ENCODE measurements at places on chromosomes 3 and 15.

DNA sequence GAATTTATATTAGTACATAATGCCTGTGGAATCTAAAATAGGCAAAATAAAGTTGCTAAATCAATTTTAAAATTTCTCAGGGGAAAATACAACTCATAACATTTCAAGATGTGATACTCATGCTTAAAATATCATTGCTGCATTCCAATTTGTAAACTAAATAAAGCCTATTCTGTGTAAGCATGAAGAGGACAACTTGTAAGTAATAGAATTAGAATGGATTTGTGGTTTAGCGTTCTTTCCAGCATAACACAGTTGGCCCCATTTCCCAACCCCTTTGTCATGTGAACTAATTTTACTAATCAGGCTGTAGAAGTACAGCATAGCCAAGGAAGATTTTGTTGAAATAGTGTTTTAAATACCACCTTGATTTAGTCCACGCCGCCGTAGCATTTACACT is 437.2 kb downstream of the SI start:
- no peak for DNase-seq

GRCh38 chr15:39979606-39980005 is 45.7 kb downstream of the EIF2AK4 start:
- DNase-seq = no peak

DNA sequence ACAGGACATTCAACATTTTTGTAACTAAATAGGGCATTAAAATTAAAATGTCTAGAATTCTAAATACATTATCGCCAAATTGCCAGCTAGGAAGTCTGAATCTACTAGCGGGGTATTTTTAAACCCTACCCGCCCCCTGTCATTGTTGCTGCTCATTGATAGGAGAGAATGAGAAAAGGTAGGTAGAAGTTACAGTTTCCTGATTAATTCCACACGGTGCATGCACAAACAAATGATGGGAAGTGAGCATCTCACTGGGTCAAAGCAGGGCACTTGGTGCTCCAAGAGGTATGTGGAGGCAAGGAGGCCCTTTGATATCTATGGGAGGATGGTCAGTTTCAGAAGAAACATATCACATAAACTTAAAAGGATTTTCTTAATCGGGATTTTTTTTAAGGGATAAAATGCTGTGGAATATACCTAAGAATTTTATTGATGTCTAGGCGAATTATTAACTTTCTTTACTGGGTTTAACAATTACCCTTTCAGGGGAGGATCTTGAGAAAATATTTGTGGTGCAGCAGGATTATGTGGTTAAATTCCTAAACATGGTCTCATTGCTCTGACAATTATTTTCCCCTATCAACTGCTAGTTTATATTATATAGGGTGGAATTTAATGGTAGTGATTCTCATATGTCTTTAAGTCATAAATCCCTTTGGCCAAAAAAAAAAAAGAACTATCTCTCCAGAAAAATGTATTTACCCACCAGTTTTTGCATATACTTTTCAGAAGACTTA is 236.0 kb upstream of the GOLGA6L4 start:
- no peak for DNase-seq

GRCh38 chr15:93566762-93567161 is 477.8 kb upstream of the RGMA start:
- no peak for DNase-seq

GRCh38 chr15:77706482-77707244 is 74.0 kb upstream of the LINGO1 start:
- no peak for DNase-seq

GRCh38 chr3:149744151-149744550 is 8.1 kb downstream of the COMMD2 start:
- no peak for DNase-seq

- DNase-seq = no peak
These were observed 2.8 kb downstream of the EDEM1 start for GRCh38 chr3:5190147-5190791.

DNA sequence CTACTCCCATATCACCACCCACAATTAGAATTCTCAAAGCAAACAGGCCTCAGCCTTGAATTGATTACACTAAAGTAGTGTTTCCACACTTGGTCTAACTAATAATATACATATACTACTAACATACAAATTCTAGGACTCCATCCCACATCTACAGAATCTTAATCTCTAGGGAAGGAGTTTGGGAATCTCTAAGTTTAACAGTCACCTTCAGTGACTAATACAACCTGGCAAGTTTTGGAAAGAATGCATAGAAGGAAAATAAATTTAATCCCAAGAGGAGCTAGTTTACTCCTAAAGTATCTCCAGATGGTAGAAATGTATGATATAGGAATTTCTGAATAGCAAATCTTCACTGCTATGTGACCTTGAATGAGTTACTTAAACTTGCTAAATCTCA is 9.1 kb downstream of the CLPX start:
- DNase-seq = no peak

DNA sequence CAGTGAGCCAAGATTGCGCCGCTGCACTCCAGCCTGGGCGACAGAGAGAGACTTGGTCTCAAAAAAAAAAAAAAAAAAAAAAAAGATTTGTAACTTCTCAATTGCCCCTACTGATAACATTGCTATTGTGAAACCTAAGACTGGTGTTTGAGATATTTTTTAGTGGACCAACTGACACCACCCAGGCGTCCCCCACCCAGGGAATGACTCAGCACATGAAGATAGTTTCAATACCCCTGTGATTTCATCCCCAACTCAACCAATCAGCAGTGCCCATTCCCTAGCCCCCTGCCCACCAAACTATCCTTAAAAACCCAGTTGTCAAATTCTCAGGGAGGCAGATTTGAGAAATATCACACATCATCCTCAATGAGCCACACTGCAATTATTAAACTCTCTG is 76.9 kb downstream of the TTBK2 start:
- no peak for DNase-seq

DNA sequence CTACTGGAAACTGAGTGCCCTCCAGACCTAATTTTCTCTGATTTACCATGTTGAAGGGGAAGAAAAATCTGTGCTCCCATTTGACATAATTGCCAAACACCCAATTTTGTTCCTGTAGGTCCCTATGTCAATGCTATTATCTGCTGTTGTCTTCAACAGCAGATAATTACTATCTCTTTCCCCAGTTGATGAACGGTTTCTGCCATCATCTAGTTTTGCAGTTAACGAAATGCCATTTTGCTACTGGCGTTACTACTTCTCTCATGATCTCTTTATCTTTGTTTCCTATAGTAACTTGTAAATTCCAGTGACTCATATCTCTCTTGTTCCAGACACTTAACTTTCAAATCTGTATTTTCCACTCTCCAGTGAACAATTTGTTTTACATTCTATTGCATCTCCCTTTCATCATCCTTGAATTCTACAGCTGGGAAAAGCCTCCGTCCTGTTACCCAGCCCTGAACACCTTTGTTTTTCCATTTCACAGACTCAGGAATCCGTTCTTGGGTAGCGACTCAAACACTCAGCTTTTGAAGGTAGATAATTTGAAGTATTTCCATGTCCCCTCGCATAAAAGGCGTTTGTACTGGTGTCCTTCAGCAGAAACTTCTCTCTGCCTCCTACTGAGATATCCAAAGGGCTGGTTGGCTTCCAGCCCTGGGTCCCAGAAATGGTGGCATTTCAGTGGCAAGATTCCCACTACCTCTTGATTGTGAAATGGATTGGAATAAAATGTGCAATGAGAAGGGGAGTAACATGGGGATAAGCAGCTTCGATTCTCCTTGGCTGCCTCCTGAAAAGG is 111.7 kb downstream of the FOXB1 start:
- DNase-seq = no peak

DNA sequence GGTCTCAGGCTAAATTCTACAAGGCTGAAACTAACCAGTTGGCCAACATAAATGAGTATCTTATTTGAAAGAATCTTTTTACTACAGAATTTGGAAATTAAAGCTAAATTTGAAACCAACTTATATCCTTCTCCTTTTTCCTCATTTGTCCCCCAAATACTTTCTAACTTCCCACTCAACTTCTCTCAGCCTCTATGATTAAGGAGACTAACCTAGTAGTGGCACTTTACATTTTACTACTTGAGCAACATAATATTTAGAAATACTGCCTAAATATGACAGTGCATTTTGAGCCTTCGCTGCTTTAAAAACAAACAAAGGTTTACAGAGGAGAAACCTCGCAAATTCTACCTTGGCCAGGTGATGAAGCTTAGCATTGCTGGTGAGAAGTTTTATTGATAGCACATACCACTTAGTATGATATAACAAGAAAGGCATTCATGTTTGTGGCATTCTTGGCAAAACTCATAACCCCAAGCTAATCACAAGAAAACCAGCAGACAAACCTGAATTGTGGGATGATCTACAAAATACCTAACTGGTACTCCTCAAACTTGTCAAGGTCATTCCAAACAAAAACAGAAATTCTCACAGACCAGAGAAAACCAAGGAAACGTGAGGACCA is 432.1 kb upstream of the CFAP20DC start:
- no peak for DNase-seq

- DNase-seq = no peak
These were observed 805.3 kb upstream of the LMCD1 start for GRCh38 chr3:7696320-7696719.

- DNase-seq = no peak
These were observed 11.0 kb downstream of the PARP16 start for GRCh38 chr15:65275728-65276126.

DNA sequence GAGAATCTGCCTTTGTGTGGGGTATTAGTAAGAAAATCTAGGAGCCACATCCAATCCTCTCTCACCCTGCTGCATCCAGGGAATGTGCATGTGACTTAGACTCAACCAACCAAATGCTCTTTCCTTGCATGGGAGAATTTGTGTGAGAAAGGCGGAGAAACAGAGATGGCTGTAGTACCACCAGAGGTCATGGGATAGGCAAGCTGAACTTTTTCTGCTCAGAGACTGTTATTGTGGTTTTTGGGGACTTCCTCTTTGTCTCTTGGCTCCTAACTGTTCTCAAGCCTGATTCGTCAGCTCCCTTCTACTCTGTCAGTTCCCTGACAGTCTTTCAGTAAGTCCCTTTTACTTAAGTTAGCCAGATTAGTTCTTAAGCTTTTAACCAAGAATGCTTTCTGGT is 2.6 kb upstream of the ZSCAN2 start:
- no peak for DNase-seq

GRCh38 chr15:56528136-56528535 is 63.2 kb upstream of the MNS1 start:
- DNase-seq = no peak
